ENCODE measurements at places on chromosomes 13 and 19.

- no peak for DNase-seq
Measured at GRCh38 chr13:59367467-59367866, 796.3 kb downstream of the DIAPH3 start.

DNA sequence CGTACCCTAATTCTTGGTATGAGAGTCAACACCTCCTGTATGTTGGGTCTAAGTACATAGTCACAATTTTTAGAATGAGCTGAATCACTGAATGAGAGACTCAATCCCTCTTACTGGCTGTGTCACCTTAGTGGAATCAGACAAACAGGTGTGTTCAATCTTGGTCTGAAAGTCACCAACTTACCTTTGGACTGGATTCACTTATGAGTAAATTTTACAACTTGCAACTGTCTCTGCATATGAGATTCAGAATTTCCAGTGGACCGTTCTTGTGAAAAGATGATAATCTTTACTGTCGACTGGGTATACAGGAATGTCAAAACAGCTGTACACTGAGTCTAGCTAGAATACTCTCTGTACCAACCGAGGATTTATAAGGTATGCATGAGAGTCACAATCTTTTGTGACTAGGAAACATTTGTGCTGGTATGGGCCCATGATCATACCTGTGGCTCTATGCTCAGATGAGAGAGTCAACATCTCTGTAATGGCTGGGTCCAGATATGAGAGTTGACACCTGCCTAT lies 5.9 kb upstream of the ZNF91 start:
- no peak for DNase-seq

GRCh38 chr13:47408546-47409319 lies 511.9 kb upstream of the HTR2A start:
- DNase-seq: no peak

DNA sequence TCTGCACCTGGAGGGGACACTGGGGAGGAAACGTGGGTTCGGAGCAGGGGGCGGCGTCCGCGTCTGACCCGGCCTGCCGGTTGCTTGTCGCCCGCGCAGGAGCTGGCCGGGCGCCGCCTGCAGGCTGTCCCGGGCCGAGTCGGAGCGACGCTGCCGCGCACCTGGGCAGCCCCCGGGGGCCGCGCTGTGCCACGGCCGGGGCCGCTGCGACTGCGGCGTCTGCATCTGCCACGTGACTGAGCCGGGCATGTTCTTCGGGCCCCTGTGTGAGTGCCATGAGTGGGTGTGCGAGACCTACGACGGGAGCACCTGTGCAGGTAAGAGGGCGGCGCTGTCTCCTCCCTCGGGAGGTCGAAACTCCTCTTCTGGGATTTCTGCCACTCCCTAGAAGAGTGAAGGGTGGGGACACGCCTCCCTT lies 1.3 kb downstream of the ITGBL1 start:
- DNase-seq: no peak

DNA sequence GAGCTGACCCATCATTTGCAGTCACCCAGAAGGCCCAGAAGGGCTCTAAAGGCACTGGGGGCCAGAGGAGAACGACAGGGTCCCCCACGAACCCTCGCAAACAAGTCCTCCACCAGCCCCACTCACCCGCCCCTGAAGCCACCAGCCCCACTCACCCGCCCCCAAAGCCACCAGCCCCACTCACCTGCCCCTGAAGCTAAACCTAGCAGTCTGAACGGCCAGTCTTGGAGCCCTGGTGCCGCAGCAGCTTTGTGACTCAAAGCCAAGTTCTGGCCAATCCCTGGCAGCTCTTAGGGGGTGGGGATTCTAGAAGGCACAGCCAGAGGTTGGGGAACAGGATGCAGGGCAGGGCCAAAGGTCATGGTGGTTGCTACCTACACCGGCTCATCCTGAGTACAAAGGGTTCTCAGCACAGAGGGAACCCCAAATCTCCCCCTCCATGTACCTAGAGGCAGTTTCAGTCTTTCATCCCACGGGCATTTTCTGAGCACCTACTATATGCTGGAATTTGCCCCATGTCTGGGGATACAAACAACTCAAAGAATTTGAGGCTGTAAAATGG lies at the start of gene IQCN:
Gene IQCN (minus strand): TSS at position 234 of the 562 bp plus-strand sequence. CDS start 4,974 bp downstream, outside the sequence.
- DNase-seq: peak; percentile 22

DNA sequence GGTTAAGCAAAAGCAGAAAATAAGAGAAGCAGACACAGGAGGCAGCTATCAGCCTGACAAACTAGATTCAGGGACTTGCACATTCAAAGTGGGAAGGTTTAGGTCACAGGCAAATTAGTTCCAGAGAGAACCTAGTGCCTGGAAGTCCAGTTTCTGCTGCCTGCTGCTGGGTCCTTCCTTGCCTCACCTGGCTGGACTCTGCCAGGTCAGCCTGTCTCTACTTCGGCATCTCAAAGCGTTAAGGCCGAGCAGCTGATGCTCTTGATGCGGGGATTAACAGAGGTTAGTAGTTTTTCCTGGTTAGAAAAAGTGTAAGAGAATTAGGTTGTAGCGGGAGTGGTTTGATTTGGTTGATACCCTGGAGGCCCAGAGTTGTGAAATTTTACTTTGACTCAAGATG lies 52.0 kb downstream of the KLF5 start:
- DNase-seq: no peak

GRCh38 chr13:71867131-71867814 lies at the start of gene DACH1:
DACH1 (minus strand) TSS chr13:71867204.
- peak; percentile 69 for DNase-seq

DNA sequence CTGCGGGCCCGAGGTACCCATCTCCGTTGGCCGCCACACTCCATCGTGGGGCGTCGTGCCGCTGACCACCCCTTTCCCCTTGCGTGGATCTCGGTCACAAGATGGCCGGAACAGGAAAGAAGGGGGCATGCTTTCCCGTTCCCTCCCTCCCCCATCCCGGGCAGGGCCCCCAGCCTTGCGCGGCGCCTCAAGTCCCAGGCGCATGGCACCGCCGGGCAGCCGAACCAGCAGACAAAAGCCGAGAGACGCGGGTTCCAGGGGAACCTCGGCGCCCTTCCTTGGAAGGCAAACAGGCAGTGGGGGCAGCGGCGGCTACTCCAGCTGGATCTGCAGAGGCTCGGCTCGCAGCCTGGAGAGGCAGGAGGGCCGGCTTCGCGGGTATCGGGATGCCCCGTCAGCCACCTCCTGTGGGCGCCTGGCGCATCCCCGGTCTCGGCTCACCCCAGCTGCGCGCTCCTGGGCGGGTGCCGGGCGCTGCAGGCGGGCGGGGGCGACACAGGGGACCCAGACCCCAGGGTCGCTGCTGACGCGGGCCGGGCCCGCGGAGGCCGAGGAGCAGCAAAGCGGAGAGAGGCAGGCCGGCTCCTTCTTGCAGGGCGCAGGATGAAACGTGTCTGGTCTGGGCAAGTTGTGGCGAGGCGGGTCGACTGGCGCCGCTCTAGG lies 439 bp downstream of the DZIP1 start:
- DNase-seq: peak; percentile 48

DNA sequence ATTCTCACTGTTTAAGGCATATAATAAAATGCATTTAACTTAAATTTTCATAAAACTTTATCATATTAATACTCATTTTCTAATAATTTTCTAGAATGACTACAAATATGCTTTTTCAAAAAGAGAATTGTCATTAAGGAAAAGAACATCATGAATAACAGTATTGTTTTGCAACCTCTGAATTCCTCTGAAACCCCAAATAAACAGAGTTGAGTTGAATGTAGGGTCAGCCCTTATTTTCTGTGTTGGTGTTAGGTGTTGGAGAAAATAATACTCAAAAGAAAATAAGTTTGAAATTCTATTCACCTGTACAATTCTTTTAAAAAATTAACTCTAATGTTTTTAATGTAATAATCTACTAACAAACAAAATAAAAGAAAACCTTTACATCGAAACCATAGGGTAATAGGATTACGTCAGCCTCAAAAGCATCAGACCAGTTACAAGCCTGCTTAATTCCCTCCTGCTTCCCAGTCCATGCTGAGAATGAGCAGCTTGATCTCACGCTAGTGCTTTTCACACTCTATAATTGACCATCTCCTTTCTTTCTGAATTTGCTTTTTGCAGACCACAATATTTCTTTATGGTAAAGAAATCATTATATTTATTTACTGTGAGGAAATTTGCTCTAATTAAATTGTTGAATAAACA lies 160.9 kb downstream of the PCDH9 start:
- DNase-seq: peak; percentile 68

DNA sequence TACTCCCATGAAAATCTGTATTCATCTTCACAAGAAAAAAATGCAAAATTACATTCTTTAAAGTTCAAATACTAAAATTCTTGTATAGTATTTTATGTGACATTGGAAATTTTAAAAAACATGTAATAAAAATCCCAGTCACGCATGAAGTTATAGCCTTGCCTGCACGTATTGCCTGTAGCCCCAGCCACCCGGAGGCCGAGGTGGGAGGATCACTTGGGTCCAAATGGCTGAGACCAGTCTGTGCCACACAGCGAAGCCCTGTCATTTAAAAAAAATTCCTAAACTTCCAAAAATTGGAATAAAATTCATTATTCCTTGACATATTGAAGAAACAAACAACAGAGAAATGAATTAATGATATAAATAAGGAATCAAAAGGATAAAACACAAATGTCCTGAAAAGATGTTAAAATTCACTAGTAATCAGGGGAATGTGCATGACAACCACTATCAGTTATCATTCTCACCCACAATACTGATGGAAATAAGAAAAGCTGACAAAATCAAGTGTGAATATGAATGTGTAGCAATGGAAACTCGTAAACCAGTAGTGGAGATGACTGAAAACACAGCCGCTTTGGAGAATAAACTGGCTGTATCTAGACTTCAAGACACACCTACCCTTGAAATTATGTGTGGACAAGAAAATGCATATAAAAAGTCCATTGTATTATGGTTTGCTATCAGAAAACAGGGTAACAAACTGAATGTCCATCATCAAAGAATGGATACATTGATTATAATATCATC lies 7.5 kb downstream of the CARD8 start:
- DNase-seq: no peak

DNA sequence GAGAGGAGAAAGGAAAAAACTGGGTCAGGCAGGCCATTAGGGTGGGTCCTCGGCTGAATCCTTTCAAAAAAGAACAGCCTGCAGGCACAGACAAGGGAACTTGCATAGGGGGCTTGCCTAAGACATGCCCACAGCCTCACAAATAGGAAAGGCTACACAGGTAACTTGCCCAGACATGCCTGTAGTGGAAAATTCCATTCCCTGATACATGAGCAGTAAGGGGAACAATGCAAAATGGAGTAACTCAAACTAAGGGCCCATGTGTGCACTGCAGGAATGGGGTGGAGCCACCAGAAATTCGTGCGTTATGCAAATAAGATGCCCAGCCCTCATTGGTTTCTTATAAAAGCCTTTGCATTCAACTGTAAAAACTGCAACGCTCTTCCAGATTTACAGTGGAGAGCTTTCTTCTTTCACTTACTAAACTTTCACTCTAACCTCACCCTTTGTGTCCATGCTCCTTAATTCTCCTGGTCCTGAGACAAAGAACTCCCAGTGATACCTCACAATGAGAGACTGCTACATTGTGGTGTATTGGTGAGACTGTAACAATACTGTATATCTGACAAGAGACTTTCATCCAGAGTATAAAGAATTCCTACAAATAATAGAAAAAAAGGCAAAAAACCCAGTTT lies 59.5 kb upstream of the SLITRK1 start:
- DNase-seq: no peak

GRCh38 chr13:73417012-73417615 lies 358.3 kb downstream of the KLF5 start:
- DNase-seq: peak; percentile 19

DNA sequence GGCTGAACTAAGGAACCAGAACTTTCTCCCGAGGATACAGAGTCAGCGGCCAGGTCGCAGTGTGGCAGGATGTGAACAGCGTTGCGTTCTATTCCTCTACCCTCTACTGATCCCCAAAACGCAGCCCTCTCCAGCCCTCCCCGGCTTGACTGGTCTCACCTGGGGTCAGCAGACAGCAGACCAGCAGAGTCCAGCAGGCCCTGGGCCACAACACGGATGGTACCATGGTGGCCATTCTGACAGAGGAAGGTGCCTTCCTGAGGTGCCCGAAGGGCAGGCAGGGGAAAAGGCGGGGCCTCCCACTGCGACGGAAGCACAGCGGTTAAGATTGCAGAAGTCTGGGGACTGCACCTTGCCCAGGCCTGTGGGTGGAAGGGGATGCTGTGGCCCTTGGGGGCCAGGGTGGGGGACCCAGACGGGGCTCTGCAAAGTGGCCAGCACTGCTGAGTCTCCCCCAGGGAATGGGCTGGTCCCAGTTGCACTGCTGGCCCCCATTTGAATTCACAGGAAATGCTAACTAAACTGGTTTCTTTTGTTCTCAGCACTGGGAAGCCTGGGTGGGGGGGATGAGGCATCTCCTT lies at the start of gene ICAM3:
Gene ICAM3 (minus strand): TSS at position 245 of the 581 bp plus-strand sequence. CDS start 10 bp downstream, at position 235.
- no peak for DNase-seq

- DNase-seq: no peak
Measured at GRCh38 chr13:73466561-73466960, 407.8 kb downstream of the KLF5 start.

GRCh38 chr13:98478189-98479129 lies 98.4 kb downstream of the STK24 start:
- DNase-seq: peak; percentile 63

DNA sequence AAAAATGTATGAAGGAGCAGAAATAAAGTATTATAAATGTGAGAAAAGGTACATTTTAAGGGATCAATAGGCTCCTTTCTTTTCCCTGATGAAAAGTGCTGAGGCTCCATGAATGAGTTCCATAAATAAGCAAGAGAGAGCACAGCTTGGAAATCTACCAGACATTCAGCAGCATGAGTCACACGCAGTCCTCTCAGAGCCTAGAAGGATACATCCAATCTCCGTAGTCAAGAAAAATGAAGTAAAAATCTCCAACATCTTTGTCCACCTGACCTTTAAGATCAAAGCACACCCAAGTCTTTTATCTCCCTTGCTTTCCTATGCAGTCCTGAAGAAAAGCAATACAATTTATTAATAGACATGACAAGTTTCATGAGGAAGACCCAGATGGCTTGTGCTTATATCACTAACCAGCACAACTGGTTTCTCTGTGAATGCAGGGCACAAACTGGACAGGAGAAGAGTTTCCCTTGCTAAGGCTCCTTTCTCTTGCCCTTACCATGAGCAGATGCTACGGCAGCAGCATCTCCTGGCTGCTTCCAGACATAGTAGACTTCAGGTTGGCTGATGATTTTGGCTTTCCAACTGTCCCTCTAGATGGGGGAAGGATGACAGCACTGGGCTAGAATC lies 730.8 kb downstream of the EFNB2 start:
- peak; percentile 77 for DNase-seq

GRCh38 chr13:29527511-29527910 lies 68.0 kb downstream of the SLC7A1 start:
- DNase-seq: no peak

- DNase-seq: no peak
Measured at GRCh38 chr13:49836516-49836915, 44.0 kb upstream of the KPNA3 start.
